ENCODE measurements at places on chromosomes 12 and 14. TPM values are rescaled to one million over a fixed set of nuclear protein-coding genes. Genes with fewer than 3 reads are reported as not detected.

- DNase-seq: no peak
These were observed 3.7 kb downstream of the ZBTB1 start for GRCh38 chr14:64508215-64508776.

KRT73 gene
- total RNA-seq: not detected

DNA sequence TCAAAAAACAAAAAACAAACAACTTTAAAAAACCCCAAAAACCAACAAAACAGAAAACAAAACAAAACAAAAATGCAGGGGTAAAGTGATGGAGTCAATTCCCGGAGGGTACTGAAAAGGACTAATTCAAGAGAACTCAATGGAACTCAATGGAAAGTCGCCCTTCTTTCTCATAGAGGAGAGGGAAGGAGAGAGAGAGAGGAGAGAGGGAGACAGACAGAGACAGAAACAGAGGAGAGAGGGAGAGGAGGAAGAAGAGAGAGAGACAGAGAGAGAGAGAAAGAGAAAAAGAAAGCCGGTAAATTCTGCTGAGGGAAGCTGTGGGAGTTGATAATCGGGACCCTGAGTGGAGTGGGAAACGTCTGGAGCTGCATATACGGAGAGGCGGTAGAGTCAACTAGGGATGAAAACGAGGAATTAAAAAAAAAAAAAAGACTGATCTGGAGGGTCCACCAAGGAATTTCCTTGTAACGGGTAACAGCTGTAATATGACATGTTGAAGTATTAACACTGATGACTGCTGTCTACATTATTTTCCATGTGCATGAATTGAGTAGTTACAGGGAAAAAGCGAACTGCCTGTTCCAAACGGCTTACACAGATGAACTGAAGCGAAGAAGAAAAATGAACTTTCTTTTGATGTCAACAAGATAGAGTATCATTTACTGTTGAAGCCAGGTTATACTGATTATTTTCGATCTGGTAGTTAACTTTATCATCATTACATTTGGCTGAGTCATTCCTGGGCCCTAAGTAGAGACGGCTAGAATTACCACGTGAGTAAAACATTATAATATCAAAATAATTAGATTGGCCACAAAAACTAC lies 934 bp upstream of the ZC2HC1C start:
- DNase-seq: no peak

DNA sequence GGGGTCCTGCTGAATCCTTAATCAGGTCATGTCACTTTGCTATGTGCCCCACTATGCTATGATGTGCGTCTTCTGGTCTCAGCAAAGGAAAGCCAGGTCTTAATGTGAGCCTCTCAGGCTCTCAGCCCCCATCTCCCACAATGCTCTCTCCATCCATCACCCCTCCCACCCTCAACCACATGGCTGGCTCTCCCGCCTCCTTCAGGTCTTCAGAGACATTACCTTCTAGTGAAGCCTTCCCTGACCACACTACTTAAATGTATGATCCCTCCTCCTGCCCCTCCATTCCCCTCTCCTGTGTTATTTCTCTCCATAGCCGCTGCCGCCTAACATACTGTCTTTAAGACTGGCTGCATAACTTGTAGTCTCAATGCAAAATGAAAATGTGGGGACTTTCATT lies 50.5 kb downstream of the KRT80 start:
- no peak for DNase-seq

- DNase-seq: no peak
These were observed 21.3 kb upstream of the TSPAN9 start for GRCh38 chr12:3055704-3056467.

GRCh38 chr12:99455350-99456035 lies 192.1 kb upstream of the GARIN6 start:
- DNase-seq: no peak

GRCh38 chr12:82326905-82327503 lies 31.2 kb downstream of the CCDC59 start:
- DNase-seq: no peak

DNA sequence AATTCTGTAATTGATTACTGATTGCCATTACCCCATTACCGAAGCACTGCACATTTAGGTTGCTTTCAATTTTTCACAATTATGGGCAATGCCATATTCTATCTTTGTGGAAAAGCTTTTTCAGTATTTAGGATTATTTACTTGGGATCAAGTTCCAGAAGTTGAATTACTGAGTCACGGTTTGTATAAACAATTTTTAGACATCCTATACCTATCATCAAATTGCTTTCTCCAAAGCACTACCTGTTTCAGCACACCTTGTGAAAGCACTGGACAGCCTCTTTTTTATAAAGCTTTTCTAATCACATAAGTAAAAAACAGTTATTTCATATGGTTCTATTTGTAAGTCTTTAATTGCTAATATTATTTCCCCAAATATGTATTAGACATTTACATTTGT lies 221.5 kb upstream of the CAND1 start:
- DNase-seq: no peak

Data from occipital lobe (tissue), 3 donors.